ENCODE measurements at places on chromosomes 7 and 10. TPM values are rescaled to one million over a fixed set of nuclear protein-coding genes. Genes with fewer than 3 reads are reported as not detected.
A peak's percentile ranks its signal among the peaks of the same experiment; 100 is the strongest.

OGA gene
- 65.0 TPM for total RNA-seq

TRIM50 gene
- total RNA-seq, result not detected

DNA sequence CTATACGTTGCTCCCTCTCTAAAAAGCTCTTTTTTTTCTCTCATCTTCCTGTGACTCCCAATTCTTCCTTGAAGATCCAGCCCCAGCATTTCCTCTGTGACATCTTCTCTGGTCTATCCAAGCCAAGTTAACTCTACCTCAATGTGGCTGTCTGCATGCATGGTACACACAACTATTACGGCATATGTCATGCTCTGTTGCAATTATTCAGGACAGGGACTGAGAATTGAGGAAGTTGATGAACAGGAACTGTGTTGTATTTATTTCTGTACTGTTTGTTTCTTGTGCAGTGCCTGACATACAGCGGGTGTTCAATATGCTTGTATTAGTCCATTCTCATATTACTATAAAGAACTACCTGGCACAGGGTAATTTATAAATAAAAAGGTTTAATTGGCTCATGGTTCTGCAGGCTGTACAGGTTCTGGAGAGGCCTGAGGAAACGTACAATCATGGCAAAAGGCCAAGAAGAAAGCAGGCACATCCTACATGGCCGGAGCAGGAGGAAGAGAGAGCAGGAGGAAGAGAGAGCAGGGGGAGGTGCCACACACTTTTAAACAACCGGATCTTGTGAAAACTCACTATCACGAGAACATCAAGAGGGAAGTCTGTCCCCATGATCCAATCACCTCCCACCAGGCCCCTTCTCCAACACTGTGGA is 6.3 kb downstream of the TRPV5 start:
- DNase-seq, result peak; percentile 53

- no peak for DNase-seq
Observed at GRCh38 chr10:35339942-35340341, 3.6 kb downstream of the CCNY start.

GRCh38 chr7:80654887-80655340 is 16.5 kb downstream of the CD36 start:
- no peak for DNase-seq

DNA sequence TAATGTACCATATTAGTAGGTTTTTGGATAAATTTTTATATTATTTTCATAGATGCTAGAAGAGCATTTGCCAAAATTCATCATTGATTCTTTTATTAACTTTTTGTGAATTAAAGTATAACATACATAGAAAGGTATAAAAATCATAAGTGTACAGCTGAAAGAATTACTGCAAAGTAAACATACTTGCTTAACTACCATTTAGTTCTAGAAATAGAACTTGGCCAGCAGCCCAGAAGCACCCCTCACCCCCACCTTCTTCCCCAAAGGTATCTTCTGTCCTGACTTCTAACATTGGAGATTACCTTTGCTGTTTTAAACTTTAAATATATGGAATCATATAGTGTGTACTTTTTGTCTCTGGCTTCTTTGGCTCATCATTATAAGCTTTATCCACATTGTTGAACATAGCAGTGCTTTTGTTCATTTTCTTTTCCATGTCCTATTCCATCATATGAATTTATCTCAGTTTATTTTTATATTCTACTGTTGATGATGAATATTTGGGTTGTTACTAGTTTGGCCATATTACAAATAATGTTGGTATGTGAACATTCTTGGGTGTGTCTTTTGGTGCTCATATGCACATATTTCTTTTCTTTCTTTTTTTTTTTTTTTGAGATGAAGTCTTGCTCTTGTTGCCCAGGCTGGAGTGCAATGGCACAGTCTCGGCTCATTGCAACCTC is 142.8 kb downstream of the ADK start:
- no peak for DNase-seq

DNA sequence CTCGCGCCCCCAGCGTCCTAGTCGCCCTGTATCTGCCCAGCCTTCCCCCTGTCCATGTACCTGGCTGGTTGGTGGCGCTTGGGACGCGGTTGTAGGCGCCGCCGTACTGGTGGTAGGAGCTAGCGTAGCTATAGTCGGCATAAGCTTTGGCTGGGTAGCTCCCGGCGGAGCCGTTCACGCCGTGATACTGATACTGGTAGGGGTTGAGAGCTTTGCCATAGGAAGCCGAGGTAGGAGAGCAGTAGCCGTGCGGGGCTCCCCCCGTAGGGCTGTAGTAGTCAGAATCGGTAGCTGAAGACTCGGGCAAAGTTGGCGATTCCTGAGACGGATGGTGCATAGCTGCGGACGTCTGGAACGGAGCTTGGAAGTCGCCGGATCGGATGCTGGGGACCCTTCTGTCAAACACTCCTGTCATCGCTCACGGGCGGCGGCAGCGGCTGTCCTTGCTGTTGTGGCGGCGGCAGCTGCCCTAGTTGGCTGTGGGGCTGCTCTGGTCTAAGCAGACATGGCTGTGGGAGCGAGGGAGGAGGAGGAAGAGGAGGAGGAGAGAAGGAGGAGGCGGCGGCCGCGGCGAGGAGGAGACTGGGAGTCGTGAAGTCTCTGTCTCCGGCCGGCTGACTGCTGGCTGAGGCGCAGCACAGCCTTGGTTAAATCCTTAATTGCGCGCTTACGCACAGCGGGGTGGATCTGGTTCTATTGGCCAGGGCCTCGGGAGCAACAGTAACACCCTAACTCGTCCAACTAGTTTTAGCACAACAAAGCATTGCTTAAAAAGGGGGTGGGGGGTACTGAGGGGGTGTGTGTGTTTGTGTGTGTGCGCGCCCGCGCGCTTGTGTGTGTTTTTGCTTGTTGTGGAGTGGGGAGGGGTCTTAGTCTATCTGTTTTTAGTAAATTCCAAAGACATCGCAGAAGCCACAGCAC is at the start of gene DLX5:
Gene DLX5 (minus strand): TSS at position 623 of the 921 bp plus-strand sequence. CDS start 208 bp downstream, at position 415.
- no peak for DNase-seq

- peak; percentile 91 for DNase-seq
Observed at GRCh38 chr7:96321658-96322372, at the start of gene SLC25A13. SLC25A13 (minus strand) TSS chr7:96322098; CDS start chr7:96321956, 142 bp downstream.

DNA sequence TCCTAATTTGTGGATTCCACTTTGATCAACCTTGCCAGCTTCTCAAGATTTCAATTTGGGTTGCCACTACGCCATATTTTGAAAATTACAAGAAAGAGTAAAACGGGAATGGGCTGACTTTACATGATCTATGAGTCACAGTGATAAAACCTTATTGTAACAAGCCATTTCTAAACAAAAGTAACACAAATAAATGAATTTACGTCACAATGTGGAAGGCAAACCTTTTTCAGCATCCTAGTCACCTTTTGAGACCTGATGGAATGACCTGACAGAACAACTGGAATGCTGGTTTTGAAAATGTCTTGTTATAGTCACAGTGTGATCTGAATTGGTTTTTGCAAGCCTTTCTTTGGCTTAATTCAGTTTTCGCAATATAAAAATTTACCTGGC is 85.9 kb downstream of the CDK6 start:
- DNase-seq, result no peak

DNA sequence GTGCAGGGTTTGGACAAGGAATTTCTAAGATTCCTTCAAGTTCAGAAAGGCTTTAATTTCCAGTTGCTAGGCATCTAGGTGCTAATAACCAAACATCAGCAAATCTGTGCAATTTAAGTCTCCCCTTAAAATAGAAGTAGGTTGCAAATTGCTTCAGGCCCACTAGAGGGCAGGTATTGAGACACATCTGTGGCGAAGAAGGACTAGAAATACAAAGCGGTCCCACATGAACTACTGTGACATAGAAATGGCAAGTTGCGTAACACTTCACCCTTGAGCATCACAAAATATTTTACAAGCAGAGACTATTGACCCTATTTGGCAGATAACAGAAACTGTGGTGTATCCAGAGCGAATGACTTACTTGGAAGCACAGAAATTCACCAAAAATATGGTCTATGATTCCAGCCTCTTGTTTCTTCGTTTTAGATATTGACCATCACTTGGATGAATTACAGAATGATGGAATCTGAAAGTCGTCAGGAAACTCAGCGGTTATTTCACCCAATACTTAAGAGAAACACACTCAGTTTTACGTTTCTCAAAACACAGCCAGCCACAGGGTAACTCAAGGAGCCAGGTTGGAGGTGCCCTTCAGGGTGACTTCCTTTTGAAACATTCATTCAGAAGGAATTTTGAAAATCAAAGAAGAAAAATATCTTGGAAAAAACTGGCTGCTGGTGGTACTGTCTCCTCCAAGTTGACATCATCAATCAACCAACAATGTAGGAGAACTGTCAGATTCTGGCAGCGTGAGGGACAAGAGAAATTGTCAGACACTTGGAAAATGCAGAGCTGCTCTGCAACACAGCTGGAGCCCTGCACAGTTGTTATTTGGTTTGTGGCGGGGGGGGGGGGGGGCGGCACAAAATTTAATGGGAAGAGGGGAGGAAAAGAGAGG is 256.3 kb upstream of the MINDY3 start:
- DNase-seq, result peak; percentile 79

DNA sequence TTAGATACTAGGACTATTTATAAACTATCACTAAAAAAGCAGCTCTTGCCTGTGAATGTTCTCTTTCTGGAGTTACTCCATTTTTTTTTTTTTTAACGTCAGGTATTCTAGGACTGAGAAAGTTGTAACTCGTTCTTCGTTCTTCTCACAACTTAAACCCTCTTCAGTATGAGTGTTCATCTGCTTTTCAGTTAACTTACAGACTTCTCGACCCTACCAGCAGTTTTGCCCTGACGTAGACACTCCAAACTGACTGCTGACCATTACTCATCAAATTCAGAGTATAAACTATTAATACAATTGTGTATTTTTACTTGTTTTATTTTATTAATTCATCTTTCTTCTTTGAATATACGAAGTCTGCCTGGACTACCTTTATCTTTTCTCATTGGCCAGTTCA is 353.1 kb downstream of the GPR37 start:
- DNase-seq, result no peak

- no peak for DNase-seq
Observed at GRCh38 chr7:100914208-100914878, 18.7 kb upstream of the ACHE start.

- DNase-seq, result peak; percentile 70
Observed at GRCh38 chr10:99984211-99985034, 25.3 kb downstream of the DNMBP start.

- DNase-seq, result no peak
Observed at GRCh38 chr10:76993213-76993612, 644.4 kb downstream of the KCNMA1 start.

DNA sequence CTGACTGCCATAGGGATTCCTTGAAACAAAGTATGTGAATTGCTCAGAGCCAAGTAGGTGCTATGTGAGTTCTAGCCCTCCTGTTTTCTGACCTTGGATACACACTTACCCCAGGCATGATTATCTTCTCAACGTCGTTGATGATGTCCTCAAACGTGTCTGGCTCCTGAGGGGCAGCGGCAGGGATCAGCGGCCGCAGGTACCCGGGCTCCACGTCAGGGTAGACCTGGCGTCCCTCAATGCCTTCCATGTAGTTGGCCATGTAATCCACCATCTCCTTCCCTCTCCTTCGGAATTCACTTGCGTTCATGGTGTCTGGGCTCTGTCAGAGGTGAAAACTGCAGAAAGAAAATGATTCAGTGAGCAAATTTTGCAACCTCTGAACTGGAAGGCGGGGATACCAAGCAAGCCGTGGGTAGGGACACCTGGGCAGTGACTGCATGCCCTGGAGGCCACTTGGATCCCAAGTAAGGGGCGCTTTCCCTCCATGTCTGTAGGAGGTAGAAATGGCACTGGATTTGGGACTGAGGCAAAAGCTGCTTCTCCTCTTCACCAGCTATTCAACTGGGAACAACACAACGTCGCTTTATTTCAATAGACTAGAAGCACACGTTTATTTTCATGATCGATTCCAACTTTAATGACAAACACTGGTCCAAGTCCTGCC is 21.3 kb downstream of the DDC start:
- DNase-seq, result no peak

DNA sequence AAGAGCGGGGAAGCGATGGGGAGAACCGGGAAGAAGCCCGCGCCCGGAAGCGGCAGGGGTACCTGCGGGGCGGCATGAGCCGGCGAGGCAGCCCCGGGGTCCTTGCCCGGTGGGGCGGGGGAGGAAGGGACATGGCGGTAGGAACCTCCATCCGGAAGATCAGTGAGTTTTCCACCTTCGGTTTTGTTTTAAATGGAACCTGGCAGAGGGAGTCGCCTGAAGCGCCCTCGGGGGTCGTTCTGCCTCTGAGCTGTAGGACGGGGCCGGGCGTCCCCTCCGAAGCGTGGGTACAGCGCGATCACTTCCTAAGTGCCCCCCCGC is 471 bp downstream of the PFKP start:
- DNase-seq, result no peak

Data from Karpas-422 (cell line).